Left renal cortex interstitium (tissue), 4 donors: ENCODE measurements at places on chromosomes 5 and 9. TPM values are rescaled to one million over a fixed set of nuclear protein-coding genes. Genes with fewer than 3 reads are reported as not detected.

- no peak for DNase-seq
Measured at GRCh38 chr9:129313331-129313955, 135.4 kb upstream of the IER5L start.

GRCh38 chr5:82854956-82855355, 222.2 kb downstream of the TMEM167A start:
- DNase-seq = no peak

GRCh38 chr9:87640385-87640795, 85.5 kb upstream of the CTSL start:
- no peak for DNase-seq

The TRPM6 gene
- 0.95 TPM for polyA plus RNA-seq

The ISL1 gene
- not detected for polyA plus RNA-seq

The AK3 gene
- 107 TPM for polyA plus RNA-seq

DNA sequence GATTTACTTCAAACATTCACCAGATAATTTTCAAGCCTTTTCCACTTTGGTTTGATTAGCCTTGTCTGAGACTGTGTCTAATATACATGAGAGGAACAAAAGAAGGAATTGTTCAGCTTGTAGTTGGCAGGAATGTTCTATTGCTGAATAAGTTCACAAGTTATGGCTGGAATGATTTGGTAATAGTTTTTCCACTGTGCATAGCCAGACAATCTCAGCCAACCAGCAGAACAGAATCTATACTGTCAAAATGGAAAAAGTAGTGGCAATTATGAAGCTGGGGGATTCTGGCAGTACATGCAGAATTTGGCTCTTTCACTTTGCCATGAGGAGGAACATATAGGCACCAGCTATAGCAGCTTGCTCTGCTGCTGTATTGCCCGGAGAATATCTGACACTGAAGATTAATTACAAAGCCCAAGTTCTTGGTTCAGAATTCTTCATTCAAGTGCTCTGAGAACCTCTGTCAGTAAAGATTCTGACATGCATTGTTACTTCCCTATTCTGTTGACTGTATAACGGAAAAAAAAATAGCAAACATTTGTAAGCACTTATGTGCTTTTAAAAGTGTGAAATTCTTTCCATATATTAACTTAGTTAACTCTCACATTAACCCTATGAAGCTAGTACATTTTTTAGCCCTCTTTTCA, 150.6 kb downstream of the PRR16 start:
- DNase-seq = no peak

DNA sequence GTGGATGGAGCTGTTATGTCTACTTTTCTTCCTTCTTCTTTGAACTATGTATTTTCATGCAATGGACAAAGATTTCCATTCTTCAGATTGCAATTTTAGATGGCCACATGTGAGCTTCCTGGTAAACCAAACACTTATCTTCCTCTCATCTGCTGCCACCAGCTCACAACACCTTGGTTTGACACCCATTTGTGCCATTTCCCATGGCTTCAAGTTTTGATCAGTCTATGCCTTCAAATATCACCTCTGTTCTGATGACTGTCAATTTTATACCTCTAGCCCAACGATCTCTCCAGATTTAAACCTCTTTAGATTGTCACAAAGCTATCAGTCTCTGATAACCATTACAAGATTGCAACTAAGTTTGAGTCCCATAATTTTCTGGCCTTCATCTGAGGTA, 147.2 kb downstream of the TMEM38B start:
- no peak for DNase-seq

The IFNB1 gene
- polyA plus RNA-seq = not detected

The LRRTM2 gene
- 2.4 TPM for polyA plus RNA-seq

The GLT6D1 gene
- polyA plus RNA-seq = not detected

The PLPPR1 gene
- polyA plus RNA-seq = 14.4 TPM

- no peak for DNase-seq
Measured at GRCh38 chr5:101580591-101580990, 677.5 kb upstream of the ST8SIA4 start.

The UQCRQ gene
- 200 TPM for polyA plus RNA-seq

- no peak for DNase-seq
Measured at GRCh38 chr9:121876255-121876654, 216.9 kb downstream of the TTLL11 start.

GRCh38 chr5:135353952-135354721, 44.9 kb downstream of the MACROH2A1 start:
- no peak for DNase-seq

GRCh38 chr5:473551-474192, 30.7 kb downstream of the EXOC3 start:
- no peak for DNase-seq

The PCDHGB7 gene
- 14.0 TPM for polyA plus RNA-seq

The GABRA1 gene
- not detected for polyA plus RNA-seq

DNA sequence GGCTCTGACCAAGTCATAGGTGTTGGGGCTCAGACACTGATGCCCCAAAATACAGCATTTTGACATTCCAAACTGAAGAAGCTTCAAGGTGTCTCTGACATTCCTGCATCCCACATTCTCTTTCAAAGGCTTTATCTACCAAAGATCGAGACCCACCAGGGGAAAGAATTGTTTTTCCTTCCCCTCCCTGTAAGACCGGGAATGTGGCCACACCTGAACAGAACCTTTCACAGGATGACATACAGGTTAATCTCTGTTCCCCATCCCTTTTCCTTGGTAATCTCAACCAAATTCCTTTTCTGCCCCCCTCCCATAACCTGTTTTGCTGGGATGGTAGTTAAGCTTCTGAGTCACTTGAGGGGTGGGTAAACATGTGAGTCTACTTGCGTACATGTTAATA, 72.3 kb downstream of the IQGAP2 start:
- no peak for DNase-seq

DNA sequence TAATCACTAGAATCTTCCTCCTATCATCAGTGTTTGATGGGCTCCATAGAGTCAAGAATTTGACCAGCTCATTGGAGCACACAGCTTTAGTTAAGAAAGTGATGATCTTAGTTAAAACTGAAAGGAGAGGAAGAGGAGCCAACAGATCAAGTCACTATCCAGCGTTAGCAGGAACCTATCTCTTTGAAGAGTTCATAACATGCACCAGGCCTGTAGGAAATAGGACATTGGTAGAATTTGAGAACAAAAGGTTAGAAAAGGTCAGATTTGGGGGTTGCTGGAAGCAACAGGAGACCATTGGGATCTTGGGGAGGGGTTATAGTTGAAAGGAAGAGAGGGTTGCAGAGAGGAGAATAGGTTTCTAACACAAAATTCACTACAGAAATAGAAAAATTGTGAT, 11.4 kb upstream of the ADRA1B start:
- no peak for DNase-seq

The STKLD1 gene
- 3.1 TPM for polyA plus RNA-seq

The IFT74 gene
- polyA plus RNA-seq = 38.4 TPM

The KIF4B gene
- 0.18 TPM for polyA plus RNA-seq

GRCh38 chr5:108711898-108712297, 35.8 kb upstream of the FER start:
- no peak for DNase-seq

GRCh38 chr9:14992516-14992915, 82.3 kb upstream of the FREM1 start:
- DNase-seq = no peak

DNA sequence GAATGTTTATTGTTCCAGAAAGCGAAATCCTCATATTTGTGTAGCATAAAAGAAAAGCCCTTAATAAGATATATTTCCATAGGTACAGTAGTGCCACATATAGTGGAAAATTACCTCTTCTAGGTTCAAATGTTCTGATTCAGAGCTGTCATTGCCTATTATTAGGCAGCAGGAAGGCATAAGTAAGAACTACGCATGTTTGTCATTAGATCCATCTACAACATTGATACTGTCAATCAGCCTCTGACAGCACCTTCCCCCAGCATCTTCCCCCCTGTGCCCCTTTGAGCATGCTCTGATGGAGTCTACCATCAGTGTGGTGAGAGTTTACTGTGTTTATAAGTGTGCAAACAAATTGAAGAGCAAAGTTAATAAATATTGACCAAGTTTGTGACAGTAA, 816.1 kb downstream of the TLE4 start:
- no peak for DNase-seq

The PAIP1 gene
- polyA plus RNA-seq = 170 TPM

The RANBP17 gene
- 7.1 TPM for polyA plus RNA-seq
